ENCODE measurements at places on chromosomes 5 and 9.

DNA sequence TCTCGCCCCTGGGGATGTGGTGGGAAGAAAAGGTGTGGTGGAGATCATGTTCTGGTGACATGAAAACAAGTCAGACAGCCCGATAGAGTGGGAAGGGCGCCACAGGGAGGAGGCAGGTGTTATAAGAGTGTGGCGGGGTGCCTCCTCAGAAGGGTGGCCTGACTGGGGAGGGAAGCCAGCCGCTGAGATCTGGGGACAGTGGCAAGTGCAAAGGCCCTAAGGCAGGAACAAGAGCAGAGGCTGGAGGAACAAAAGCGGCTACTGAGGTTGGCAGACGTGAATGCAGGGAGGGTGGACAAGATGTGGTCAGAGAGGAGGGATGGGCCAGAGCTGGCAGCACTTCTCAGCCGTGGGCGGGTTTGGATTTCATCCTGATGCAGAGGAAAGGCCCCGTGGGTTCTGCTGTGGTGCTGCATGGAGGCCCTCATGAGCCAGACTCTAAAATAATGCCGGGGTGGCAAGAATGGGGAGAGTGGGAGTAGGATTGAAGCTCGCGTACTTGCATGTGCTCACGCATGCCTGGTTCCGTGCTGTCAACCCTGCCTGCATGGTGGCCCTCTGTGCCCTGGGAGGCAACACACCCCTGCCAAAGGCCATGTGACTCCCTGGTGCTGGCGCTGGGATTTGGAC lies 89.2 kb downstream of the MVB12B start:
- no peak for DNase-seq

DNA sequence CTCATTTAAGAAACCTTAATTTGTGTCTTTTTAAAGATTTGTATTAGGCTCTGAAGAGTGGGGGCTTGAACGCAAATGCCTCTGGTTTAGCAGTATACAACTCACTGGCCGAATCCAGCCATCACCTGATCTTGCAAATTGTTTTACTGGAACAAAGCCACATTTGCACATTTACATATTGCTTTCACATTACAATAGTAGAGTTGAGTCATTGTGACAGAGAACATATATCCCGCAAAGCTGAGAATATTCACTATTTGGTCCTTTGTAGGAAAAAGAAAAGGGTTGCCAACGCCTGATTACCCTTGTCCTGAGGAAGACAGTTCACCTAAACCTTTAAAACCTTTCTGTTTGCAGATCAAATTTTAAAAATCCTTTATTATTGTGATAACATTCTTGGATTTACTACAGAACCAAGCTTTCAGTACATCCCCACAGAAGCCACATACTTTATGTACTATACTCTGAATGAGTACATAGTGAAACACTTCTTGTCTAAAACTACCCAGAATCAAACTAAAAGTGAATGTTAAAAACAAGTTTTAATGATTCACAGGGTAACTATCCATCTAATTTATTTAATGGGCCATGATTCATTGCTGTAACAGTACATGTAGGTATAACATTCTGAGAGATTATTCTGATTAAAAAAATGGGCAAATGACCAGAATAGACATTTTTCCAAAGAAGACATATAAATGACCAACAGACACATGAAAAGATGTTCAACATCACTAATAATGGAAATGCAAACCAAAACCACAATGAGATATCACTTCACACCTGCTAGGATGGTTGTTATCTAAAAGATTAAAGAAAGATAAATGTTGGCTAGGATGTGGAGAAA lies 161.0 kb downstream of the SLC25A46 start:
- no peak for DNase-seq

- no peak for DNase-seq
These were observed 196.5 kb upstream of the CDH9 start for GRCh38 chr5:27234916-27235315.

DNA sequence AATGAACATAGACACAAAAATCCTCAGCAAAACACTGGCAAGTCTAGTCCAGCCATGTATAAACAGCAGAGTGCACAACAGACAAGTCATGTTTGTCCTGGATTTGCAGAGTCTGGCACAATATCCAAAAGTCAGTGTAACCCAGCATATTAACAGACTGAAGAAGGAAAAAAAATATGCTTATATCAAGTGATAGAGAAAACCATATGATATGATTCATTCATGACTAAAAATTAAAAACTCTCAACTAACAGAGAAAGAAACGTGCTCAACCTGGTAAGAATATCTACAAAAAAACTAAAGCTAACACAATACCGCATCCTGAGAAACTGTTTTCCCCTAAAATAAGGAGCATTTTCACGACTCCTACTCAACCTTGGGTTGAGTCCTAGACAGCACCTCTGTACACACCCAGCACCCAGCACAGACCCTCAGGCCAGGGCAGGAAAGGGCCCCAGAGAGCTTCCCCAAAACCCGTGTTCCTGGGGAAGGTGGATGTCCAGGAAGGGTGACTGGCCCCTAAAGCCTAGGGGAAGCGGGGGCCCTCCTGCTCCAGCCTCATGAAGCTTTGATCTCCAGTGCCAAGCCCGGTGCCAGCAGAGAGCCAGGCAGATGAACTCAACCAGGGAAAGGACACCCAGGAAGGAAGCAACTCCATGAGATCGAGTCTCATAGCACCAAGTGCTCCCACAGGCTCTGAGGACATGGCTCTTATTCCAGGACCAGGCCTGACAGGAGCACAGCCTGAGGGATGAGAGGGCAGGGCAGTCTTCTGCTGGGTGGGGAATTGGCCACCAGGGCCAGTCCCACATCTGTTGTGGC lies 38.9 kb downstream of the ADAMTS2 start:
- DNase-seq: no peak

GRCh38 chr5:65468633-65469032 lies 13.1 kb downstream of the ADAMTS6 start:
- no peak for DNase-seq

All from CD4-positive, alpha-beta T cell treated with Interleukin-2 at 100 ng/mL for 4 hours (primary cell).